ENCODE measurements at places on chromosomes 2 and 18.

GRCh38 chr2:195859513-195859912, 202.5 kb downstream of the SLC39A10 start:
- no peak for DNase-seq

- no peak for DNase-seq
Measured at GRCh38 chr2:145563741-145564615, 1044.1 kb upstream of the ZEB2 start.

DNA sequence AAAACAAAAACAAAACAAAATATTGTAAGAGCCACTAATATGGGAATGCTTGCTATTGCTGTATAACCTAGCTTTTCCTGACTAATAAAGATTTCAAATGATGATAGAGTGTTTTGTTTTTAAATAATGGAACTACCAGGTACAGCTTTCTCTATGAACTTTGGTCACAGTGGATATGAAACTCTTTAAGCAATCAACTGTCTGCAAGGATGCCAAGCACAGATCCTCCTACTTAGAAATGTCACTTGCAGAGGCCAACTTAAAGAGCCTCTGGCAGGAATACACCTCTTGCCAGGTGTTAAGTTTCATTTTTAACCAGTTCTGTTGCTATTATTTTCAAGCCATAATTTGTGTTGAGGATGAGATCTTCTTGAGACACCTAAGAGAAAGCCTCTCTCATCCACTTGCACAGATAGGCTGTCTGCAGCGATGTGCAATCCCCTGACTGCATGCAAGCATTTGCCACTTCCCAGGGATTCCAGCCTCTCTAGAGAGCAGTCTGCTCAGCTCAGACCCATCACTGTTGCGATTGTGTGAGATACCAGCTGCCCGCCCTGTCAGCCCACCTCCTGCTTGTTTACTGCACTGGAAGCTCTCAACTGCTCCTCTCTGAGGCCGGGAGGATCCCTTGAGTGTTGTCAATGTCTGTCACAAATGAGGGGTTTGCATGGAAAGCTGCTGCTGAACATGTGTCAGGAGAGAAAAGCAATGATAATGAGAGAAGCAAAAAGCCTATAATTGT, 86.1 kb upstream of the SCG2 start:
- no peak for DNase-seq

DNA sequence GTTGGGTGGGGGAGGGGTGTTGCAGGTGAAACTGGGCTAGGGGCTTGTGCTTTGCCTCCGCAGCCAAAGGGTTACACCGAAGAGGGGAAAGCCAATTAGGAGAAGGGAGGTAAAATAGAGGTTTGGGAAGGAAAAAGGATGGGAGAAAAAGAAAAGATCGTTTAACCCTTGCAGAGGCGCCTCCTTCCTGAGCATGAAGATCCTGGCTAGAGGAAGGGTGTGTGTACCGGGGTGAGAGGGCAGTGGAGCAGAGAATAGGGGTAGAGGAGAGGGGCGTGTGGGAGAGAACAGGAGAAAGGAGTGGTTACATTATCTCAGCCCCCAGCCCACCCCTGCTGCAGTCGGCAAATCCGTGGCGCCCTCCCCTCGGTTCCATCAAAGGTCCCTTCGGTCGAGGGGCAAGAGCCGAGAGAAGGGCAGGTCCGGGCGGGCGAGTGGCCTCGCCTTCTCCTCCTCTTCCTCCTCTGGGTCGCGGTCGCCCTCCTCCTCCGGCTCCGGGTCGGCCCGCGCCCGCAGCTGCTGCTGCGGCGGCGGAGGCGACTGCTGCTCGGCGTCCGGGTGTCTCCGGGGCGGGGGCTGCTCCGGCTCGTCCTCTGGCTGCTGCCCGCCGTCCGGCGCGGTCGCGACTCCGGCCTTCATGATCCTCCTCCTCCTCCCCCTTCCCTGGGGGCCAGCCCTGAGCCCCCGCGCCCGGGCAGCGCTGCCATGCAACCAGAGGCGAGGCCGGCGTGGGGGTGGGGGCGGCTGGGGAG, 1.1 kb downstream of the MARCHF4 start:
- DNase-seq: no peak

- DNase-seq: no peak
Measured at GRCh38 chr18:74512321-74513053, 16.3 kb downstream of the CNDP2 start.

DNA sequence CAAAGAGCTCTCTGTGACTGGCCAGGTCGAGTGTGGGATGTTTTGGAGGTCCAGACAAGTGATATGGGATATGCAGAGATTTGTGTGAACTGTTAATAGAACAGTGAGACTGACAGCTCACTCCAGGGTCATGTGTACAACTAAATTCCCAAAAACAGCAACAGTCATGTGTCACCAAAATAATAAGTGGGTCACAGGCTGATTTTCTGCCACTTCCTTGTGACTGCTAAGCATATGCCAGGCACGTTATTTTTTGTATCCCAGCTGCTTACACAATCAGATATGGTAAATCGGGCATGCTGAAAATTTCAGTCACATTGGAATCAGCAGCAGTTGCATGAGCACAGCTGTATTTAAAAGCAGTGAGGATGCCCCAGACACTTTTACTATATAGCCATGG, 198.7 kb downstream of the PTGR3 start:
- DNase-seq: no peak

DNA sequence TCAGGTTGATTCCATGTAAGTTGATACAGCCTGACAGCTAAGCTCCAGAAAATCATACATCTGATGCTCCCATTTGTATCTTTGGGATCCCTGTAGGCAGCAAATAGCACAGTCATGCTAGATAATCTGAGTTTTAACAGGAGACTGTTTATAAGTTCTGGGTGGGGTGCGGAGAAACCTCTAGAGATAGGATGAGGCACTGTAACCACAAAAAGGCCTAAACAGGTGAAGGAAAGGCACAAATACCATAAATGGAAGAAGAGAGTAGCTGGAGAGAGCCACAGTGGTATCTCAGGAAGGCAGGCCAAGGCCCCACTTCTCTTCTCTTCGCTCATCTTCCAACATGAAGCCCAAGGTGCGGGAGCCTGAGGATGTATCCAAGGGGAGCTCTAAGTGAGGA, 18.1 kb upstream of the B4GALT6 start:
- no peak for DNase-seq

DNA sequence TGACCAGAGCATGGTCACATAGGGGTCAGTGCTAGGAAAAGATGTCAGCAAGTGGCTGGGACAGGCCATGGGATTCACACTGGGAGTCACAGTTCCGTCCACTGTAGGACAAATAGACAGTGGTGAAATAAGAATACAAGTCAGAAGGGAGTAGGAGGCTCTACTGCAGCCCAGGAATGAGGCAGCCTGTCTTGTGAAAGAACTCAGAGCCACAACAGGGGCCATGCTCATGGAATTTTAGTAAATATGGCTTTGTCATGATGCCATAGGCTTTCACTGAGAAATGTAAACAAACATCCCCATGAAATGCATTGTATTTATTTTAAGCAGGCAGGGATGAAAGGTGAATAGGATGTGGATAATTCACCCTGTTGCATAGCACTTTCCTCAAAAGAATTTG, 504.3 kb downstream of the SOX11 start:
- no peak for DNase-seq

- no peak for DNase-seq
Measured at GRCh38 chr2:200962811-200963123, 693 bp downstream of the ORC2 start.

DNA sequence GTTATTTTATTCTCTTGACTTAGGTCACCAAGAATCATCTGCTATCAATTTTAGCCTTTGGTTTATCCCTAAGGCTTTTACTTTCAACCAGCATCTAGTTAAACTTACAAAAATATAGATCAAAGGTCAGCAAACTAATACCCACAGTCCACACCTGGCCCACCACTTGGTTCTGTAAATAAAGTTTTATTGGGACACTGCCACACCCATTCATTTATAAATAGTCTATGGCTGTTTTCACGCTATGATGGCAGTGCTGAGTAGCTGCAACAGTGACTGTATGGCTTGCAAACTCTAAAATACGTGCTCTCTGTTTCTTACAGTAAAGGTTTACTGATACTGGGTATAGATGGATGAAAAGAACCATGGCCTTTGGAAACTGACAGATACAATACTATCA, 107.0 kb downstream of the MEP1B start:
- no peak for DNase-seq

GRCh38 chr18:41043876-41044275, 911.2 kb upstream of the PIK3C3 start:
- no peak for DNase-seq

DNA sequence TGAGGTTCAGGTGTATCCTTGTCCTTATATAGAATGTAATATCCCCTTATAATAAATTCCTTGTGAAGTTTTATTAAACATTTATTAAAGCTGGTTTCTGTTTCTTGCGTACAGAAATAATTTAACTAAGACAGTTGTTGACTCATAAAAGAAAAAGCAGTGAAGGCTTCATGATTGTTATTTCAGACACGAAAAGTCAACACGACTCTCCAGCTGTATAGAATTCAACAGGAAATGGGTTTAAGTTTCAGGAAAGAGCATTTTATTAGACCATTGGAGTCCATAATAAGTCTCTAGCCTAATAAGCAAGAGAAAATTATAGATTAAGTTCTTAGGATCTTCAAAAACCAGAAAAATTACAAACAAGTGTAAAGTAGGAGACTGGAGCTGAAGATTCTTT, 62.2 kb downstream of the KCNE4 start:
- DNase-seq: no peak

- DNase-seq: no peak
Measured at GRCh38 chr2:217793566-217794132, 209.1 kb downstream of the TNS1 start.

DNA sequence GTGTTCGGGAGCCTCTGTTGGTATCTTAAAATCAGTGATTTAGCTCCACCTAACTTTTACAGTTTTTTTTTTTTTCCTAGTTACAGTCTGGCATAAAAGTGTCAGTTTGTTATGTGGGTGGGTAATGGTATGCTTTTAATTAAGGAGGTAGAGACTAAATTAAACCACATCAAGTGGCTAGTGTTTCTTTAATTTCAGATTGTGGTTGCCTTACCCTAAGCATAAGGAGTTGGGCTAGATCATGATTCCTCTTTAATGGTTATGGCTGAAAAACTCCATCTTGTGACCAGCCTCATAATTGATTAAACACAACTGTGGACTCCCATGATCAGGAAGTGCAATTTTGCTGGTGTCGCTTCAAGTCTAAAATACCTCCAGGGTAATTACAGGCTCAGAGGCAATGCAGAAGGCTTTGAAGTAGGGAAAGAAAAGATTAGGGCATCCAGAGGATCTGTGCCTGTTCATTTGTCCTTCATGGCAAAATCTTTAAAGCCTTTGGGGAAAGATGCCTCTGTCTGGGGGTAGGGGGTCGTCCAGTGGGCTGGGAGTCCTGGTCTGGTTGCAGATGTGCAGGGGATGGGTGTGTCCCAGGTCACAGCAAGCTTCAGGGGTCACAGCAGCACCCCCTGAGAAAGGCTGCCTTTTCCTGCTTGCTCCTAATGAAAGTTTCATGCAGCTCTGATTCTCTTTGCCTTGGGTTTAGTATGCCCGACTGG, 579.2 kb downstream of the BCL11A start:
- DNase-seq: no peak

DNA sequence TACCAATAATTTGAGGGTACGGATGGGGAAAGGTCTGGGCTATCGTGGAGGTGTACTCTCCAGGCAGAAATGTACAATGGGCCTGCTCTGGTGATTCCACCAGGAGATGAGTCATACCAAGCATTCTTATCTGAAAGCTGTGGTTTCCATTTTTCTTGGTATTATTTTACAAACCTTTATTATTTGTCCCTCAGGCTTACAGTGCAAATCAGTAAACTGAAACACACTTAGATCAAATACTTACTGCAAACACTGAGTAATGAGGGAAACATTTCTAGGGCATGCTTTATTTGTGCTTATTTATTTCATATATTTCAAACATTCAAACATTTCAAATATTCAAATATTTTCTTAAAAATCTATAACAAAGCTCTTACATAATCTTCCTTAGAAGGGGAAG, 319.8 kb downstream of the RND3 start:
- no peak for DNase-seq

- no peak for DNase-seq
Measured at GRCh38 chr18:23966909-23967308, 47.6 kb upstream of the TTC39C start.

DNA sequence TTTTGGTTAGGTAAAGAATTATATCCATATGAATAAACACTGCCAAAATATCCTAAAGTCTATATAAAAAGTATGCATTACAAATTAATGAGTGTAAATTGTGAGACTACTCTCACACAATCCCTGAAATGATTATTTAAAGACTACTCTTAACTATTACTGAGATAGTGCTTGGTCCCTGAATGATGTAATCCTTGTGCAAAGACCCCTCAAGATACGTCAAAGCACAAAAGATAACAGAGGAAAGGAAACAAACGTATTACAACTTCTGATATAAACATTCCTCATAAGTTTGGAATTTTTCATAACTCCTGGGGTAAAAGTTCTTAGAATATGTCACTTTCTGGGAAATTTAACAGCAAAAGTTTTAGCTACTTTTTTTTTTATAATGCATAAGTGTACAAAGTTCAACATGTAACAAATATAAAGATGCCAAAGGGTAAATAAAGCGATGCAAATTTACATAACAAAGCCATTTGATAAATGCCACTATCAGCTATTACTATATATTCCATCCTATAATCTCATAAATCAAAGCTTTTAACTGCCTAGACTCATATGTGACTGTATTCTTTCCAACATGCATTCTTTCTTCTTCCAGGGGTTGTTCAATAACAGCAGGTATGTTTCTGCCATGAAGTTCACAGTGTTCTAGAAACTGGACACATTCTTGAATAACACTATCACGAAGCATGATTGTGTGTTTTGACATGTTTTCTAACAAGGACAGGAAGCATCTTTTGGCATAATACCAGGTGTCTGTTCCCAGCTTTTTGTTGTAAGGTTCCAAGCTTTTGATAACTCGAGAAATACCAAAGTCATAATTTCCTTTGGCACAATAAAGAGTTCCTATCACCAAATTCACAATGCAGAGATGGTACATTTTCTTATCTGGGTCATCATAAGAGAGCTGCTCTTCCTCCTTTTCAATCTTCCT, 158.0 kb downstream of the AGPS start:
- no peak for DNase-seq

GRCh38 chr18:1665079-1665478, 760.4 kb downstream of the ADCYAP1 start:
- DNase-seq: no peak

GRCh38 chr2:160910681-160911080, 249.5 kb upstream of the TANK start:
- no peak for DNase-seq

DNA sequence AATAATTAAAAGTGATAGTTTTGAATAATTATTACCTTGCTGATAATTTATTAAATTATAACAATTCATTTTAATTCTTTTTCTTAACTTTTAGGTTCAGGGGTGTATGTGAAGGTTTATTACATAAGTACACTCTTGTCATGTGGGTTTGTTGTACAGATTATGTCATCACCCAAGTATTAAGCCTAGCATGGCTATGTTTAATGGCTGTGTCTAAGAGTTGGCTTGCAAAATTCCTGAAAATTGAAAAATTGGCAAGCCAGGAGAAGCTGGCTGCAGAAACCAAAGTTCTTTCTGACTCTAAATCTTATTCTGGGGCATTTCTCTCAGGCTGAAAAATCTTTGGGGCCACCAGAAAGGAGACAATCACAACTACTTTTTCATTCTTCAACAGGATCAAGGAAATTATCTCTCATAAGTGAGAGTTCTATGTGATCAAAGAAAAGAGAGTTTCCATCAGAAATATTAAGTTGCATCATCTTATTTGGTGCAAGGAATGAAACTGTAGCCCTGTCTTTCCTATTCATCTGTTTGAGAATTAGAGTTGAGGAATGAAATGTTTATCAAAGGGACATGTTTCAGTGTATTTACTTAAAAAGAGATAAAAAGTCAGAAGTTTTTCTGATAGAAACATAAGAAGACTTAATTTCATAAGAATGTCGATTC, 412.1 kb upstream of the CDH2 start:
- no peak for DNase-seq

- no peak for DNase-seq
Measured at GRCh38 chr18:58605027-58606020, 23.6 kb downstream of the ALPK2 start.

Measured in iPS DF 19.7 (cell line).